ENCODE measurements at places on chromosomes 5 and 9.

GRCh38 chr5:59231221-59231931, 648.5 kb downstream of the RAB3C start:
- DNase-seq, result no peak

DNA sequence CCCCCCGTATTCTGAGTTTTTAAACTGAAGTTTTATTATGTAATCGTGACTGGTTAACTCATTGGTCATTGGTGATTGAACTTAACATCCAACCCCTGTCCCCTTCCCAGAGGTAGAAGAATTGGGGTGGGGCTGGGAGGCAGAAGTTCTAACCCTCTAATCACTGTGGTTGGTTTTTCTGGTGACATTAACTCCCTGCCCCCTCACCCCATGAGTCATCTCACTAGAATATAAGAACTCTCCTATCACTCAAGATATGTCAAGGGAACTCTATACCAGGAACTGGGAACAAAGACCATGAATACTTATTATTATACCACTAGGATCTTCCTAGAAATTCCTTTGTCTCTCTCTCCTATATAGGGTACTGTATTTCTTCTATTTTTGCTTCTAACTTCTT, 52.3 kb upstream of the CAVIN4 start:
- DNase-seq, result no peak

- no peak for DNase-seq
These were observed 53.8 kb downstream of the RAD23B start for GRCh38 chr9:107336718-107337360.

DNA sequence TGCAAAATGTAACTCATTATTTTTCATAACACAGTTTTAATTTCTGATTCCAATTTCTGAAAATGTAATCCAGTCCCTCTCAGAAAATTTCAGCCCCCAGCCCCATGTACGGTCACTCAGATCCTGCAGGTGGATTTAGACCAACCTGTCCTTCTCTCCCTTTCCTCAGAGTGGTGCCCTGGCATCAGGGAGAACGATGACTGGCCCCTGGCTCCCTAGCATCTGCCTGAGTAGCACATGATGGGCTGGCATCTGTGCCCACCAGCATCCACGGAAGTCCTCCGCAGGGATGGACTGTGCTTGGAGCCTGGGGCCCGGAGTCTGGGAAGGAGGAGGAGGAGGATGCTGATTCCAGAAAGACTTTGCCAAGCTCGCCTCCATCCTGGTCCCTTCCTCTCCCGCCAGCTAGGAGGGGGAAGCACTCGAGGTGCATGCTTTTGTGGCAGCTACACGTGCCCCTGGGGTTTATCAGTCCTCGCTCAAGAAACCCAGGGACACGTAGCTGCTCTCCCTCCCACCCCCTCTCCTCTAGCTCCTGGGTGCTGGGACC, 54.4 kb upstream of the RUFY1 start:
- DNase-seq, result no peak

DNA sequence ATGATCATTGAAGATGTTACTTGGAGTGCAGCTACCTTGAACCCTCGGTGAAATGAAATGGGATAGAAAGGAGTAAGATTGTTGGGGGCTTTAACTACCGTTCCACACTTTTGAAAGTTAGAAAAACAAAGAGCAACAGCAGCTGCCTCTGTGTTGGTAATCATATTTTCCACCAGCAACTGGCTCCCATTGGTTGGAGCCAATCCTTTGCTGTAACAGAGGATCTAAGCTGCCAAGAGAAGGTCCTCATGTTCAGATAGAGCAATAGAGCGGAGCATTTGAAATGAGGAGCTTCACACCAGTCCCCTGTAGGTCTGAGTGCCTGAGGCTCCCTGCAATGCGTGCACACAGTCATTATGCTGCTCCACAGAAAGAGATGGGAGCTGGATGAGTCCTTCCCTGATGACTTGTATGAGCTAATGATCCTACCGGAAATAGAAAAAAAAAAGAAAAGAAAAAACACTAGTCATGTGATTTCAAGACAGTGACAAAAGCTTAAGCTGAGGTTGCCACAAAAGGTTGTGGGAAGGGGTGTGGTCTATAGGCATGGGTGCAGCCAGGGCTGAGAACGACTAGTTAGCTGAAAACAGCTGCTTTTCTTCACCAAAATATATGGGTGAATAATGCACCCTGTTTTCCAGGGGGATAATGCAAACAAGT, 300.7 kb downstream of the MLLT3 start:
- DNase-seq, result no peak

- no peak for DNase-seq
These were observed 41.0 kb downstream of the B4GALT1 start for GRCh38 chr9:33125871-33126823.

GRCh38 chr5:60960591-60960990, 15.6 kb downstream of the NDUFAF2 start:
- DNase-seq, result no peak

DNA sequence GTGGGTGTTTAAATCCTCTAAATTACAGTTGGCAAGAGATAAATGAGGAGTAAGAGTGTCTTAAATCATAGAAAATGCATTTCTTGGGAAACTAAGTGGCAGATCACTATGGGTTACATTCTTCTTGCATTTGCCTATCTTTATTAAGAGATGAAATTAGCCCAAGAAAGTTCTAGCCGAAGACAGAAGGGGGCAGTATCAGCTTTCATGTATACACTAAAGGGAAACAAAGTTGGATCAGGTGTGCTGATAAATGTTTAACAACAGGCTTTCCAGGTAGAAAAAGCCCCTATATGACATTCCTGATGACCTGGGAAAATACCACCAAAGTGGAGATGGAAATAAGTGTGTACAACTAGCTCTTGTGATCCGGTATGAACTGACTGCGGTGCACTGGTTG, 81.9 kb upstream of the TLR4 start:
- DNase-seq, result no peak

GRCh38 chr9:95032580-95033341, 284.7 kb downstream of the FANCC start:
- DNase-seq, result no peak

GRCh38 chr9:87750726-87751125, 24.8 kb downstream of the CTSL start:
- DNase-seq, result no peak

- no peak for DNase-seq
These were observed 54.9 kb downstream of the NDST1 start for GRCh38 chr5:150562832-150563231.

GRCh38 chr5:175444060-175444904, at the start of gene DRD1:
DRD1 (minus strand) TSS chr5:175444182; CDS start chr5:175443099, 1,083 bp downstream.
- no peak for DNase-seq

DNA sequence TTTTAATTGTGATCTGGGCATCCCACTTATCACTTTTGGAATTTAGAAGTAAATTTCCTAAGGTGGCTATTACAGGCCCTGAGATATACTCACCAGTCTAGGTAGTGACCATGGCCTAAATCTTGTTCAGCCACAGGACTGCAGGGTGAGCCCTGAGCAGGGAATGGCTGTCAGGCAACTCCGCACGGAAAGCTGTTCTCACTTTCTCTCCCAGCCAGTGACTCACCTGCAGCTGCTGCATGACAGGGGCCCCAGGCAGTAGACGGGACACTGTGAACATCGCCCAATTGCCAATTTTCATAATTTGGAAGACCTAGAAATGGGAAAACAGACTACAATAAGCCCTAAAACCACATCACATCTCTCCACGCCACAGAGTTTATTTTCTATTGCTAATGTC, 69.6 kb upstream of the TAF1L start:
- DNase-seq, result no peak

DNA sequence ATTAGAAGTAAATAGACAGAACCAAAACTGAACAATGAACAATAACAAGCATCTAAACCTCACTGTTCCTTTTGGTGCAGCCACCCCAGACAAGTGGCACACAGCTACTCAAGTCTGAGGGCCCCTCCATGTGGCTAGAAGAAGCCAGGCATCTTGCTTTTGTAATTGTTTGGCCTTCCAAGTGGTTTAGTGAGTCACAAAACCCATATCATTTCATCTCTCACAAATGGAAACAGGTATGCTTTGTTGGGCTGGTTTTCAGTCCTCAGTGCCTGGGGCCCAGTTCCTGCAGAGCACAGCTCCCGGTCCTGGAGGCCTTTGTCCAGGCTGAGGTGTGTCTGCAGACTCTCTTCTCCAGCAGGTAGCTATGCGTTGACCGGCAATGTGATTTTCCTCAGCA, 16.7 kb downstream of the PRLR start:
- DNase-seq, result no peak

GRCh38 chr9:84212246-84212645, 128.3 kb downstream of the SLC28A3 start:
- no peak for DNase-seq

DNA sequence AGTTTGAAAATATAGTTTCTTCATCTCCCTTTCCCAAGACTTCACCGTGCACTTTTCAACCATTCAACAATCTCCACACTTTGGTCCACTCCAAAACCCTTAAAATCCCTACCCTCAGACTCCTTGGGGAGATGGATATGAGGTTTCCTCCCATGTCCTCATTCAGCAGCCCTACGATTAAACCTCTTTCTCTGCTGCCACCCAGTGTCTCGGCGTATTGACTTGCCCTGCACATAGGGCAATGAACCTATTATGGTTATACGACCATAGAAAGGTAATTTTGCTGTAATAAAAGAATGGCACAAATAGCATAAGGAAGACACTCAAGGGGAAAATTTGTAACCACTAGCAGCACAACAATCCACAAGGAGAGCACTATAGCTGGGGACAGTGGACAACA, 803.5 kb downstream of the TLE1 start:
- DNase-seq, result no peak

DNA sequence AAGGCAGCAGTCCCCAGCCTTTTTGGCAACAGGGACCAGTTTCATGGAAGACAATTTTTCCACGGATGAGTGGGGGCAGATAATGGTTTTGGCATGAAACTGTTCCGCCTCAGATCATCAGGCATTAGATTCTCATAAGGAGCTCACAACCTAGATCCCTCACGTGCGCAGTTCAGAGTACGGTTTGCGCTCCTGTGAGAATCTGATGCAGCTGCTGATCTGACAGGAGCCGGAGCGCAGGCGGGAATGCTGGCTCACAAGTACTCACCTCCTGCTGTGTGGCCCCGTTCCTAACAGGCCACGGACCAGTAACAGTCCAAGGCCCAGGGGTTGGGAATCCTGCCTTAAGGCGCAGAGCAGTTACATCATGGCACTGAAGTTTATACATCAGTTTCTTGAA, 3.3 kb upstream of the BRD3 start:
- no peak for DNase-seq

GRCh38 chr5:79962575-79963222, 28.4 kb downstream of the MTX3 start:
- no peak for DNase-seq

GRCh38 chr5:119948162-119948561, 318.8 kb downstream of the FAM170A start:
- DNase-seq, result no peak

DNA sequence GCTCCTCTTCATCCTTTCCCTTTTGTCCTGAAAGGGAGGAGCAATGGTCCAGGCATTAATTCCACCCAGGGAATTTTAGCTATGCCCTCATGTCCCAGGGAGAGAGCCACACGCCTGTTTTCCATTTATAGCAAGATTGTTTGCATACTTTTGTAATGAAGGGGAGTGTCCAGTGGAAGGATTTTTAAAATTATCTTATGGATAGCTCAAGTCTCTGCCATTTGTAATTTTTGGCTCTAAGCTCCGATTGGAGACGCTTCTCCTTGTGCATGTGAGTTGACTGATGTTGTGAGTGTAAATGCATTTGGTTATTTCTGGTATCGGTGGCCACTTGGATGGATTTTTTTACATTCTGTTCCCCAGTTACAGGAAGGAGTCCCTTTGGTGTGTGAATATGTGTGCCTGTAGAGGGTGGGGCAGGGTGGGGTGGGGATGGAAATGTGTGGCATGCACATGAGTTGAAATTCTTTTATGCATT, 7.2 kb upstream of the RPL26L1 start:
- DNase-seq, result no peak

DNA sequence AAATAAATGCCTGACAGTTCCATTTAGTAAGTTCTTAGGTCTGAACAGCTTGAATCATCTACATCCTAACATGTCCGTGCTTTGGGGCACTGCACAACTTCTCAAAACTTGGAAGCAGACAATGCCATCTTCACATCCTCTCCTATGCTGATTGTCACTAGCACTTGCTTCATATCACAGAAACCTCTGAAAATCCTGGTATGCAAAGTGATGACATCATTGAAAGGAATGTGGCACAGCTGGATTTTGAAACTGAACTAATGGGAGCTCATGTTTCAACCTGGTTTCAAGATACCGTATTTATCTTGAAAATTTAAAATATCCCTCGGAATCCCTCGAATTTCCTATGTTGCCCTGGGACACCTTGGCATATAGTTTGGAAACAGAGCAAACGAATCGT, 490.2 kb upstream of the DAP start:
- no peak for DNase-seq

DNA sequence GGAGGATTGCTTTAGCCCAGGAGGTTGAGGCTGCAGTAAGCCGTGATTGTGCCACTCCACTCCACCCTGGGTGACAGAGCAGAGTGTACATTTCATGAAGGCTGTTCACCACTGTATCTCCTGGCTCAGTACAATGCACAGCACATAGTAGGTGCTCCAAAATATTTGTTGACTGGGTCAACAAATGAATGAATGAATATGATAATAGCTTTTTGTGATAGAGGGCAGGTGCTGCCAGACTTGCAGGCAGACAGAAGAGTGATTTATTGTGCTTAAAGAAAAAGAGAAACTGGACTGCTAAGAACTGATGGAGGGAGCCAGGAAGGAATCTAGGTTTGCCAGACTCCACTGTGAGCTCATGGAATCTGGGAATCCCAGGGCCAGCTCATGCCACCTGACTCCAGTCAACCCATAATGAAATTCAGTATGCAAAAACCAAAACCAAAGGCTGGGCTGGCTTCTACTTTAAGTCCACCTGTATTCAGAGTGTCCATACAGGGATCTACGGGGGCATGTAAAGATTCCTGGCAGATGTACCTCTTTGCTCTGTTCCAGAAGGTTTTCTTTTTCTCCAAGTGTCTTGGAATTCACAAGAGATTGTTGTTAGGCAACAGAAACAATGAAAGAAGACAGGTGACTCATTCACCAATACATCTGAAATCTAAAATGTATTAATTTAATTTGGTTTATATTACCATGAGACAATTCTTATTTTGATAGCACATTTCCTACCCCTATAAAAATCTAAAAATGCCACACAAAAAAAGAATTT, 15.5 kb upstream of the CTNNA1 start:
- no peak for DNase-seq

DNA sequence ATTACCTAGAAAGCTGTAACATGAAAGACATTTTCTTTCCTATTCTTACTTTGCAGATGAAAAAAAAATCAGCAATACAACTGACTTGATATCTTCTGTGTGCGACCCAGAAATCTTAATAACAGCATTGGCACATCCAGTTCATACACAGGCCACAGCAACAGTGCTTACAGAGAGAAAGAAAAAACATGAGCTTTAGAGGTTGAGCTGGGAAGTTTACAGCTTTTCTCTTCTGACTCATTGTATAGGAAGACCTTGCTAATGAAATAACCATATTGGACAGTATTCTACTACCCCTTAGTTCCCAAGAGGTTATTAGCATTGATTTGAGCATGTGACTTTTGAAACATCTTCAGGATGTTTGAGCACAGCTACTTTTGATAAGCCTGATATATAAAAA, 1033.4 kb upstream of the DMAC1 start:
- DNase-seq, result no peak

All from cortex of kidney (tissue), 1 donor.